ENCODE measurements at places on chromosomes 2 and 18. TPM values are rescaled to one million over a fixed set of nuclear protein-coding genes. Genes with fewer than 3 reads are reported as not detected.

The KCNE4 gene
- 2.3 TPM for polyA plus RNA-seq

DNA sequence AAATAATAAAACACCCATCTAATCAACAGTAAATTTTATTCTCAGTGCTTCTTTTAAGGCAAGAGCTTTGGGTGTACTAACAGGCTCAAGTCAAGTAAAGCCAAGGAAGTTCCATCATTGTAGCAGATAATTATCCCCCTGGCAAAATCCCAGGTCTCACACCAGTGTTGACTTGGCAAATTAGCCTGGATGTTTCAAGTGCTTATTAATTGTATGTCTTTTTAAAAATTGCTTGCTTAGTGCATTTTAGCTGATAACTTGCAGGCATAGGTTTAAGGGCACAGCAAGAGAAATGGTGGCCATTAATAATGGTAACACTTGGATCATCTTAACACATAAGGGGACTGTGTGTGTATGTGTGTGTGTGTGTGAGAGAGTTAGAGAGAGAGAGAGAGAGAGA lies 42.0 kb upstream of the FMNL2 start:
- DNase-seq: no peak

DNA sequence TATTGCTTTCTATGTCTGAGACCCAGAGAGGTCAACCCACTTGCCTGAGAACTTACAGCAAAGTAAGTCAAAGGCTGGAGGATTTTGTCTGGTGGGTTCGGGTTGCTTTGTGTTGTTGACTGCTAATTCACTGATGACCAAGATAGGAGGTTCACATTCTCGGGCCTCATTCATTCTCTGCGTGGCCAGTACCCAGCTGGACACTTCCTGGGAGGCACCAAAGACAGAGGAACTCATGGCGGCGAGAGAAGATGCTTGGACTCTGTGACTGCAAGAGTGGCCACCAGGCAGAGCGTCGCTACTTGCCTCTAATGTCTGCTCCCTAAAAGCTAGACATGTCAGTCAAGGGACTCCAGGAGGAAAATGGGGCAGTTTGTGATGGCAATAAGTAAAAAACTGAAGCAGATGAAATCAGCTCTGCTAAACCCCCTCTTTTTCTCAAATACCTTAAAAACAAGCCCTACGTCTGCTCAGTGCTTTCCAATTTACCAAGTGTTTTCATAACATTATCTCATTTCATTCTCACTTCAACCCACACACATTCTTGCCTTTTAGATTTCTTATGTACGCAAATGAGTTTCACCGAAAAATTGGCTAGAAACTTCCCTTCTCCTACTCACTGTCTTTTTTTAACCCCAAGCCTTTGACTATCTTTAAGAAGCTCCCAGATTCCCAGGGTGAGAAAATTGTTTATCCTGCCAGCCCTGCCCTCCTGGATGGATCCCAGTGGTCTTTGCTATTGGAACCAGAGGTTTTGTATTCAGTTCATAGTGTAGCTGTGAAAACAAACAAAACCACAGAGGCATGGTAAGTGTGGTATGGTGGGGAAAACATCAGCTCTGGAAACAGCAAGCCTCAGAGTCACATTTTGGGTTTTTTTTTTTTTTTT lies 4.9 kb upstream of the LBH start:
- no peak for DNase-seq

GRCh38 chr2:100707016-100707947 lies 112.7 kb upstream of the NPAS2 start:
- no peak for DNase-seq

GRCh38 chr2:9638532-9638931 lies 7.7 kb upstream of the YWHAQ start:
- DNase-seq: peak; percentile 89

DNA sequence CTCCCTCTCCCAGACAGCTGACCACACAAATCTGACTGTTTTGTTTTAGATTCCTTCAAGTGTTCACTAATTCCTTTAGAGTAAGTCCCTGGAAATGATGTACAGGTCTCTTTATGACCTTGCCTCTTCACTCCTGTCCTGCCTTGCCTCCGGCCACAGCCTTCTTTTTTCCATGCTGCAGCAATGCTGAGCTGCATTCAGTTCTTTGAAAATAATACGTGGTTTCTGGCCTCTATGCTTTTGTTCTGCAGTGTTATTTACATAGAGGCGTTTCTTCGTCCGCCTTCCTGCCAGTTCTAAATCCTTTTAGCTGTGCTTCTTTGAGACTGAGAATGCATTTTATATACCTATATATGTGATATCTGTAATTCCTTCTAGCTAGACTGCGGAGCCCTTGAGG lies 87.2 kb downstream of the PPP1R1C start:
- no peak for DNase-seq

Measured in A549 (cell line).